Purkinje cell (primary cell): ENCODE measurements at places on chromosomes 7 and 10. TPM values are rescaled to one million over a fixed set of nuclear protein-coding genes. Genes with fewer than 3 reads are reported as not detected.

LIPJ gene
- not detected in 2 replicates for polyA plus RNA-seq

GHRHR gene
- polyA plus RNA-seq = not detected in 2 replicates

RPEL1 gene
- not detected in 2 replicates for polyA plus RNA-seq

NKX2-3 gene
- not detected in 2 replicates for polyA plus RNA-seq

AGBL3 gene
- polyA plus RNA-seq = 0.13 and 1.9 TPM in 2 replicates

VDAC2 gene
- polyA plus RNA-seq = 405 and 437 TPM in 2 replicates

VWC2 gene
- polyA plus RNA-seq = 0.50 and 0.67 TPM in 2 replicates

CCL24 gene
- polyA plus RNA-seq = not detected in 2 replicates

CALHM3 gene
- not detected in 2 replicates for polyA plus RNA-seq

BTBD16 gene
- polyA plus RNA-seq = 1.1 TPM in 1 of 2 replicates, not detected in the other

EGR2 gene
- polyA plus RNA-seq = 0.16 TPM in 1 of 2 replicates, not detected in the other

C10orf67 gene
- polyA plus RNA-seq = 0.27 TPM in 1 of 2 replicates, not detected in the other

DCLRE1C gene
- 5.6 and 10.4 TPM in 2 replicates for polyA plus RNA-seq

ALOX5 gene
- 0.27 TPM in 1 of 2 replicates, not detected in the other for polyA plus RNA-seq

PNLIP gene
- not detected in 2 replicates for polyA plus RNA-seq

ZNF138 gene
- polyA plus RNA-seq = 41.3 and 42.4 TPM in 2 replicates

EPDR1 gene
- polyA plus RNA-seq = 59.1 and 64.7 TPM in 2 replicates

ZNF117 gene
- polyA plus RNA-seq = 8.8 and 23.2 TPM in 2 replicates
